Peyer's patch (tissue), 4 donors: ENCODE measurements at places on chromosomes 12 and 14.

- DNase-seq = no peak
Observed at GRCh38 chr14:85587151-85587711, 57.3 kb downstream of the FLRT2 start.

DNA sequence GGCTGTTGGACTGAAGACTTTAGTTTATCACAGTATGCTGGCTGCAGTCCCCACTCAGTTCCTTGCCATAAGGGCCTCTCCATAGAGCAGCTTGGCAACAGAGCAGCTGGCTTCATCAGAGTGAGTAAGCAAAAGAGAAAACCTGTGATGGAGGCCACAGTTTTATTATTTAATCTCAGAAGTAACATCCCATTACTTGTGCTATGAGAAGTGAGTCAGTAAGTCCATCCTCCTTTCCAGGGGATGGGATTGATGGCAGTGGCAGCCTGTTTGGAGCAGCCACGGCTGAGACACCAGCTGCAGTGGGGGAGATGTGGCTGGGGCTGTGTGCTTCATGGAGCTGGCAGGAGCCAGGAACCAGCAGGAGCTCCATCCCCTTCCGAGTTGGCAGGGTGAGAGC lies 138.5 kb upstream of the SRRM4 start:
- DNase-seq = no peak

DNA sequence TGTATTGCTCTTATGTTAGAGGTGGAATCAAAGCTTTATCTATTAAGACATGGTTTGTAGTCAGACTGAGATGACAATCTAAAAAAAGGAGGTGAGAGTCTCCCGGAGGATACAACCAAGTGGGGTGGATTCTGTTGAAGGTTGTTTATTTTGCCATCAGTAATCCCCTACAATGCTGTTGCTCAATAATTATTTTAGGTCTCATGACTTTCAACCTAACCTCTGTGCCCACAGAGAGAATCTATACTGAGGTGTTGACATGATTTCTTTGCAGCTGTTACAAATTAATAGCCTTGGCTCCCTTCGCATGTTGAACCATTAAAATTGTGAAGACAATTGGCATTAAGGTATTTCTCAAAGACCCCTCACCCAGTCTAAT lies 28.7 kb upstream of the FOS start:
- no peak for DNase-seq

DNA sequence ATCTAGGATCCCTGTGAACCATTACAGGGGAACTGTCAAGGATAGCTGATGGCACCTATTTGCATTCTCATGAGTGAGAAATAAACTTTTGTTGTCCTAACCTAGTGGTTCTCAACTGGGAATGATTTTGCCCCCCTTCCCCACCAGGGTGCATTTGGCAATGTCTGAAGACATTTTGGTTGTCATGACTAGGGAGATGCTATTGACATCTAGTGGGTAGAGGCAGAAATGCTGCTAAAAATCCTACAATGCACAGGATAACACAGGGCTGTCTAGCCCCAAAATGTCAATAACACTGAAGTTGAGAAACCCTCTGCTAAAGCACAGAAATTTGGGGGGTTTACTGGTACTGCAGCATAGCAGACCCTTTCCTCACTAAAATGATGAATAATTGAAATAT lies 140.9 kb upstream of the SRRM4 start:
- no peak for DNase-seq

DNA sequence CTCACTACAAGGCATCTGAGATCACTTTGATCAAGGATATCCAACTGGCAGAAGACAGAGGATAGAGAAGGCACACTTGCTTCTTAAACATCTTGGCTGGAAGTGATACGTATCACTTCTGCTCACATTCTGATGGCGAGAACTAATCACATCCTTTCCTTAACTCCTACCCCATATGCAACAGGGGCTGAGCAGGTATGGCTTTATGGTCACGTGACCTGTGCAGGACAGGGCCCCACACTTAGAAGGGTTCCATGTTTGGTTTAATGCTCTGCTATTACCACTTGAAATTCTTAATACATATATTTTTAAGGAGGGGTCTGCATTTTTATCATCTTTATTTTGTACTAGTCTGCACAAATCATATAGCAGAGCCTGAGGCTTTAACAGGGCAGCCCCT lies 177.3 kb downstream of the SLC15A5 start:
- DNase-seq = no peak
